Heart left ventricle (tissue), 16 donors: ENCODE measurements at places on chromosomes 6 and 20. TPM values are rescaled to one million over a fixed set of nuclear protein-coding genes. Genes with fewer than 3 reads are reported as not detected.

Gene SLC35F1
- polyA plus RNA-seq = 5.0 TPM

DNA sequence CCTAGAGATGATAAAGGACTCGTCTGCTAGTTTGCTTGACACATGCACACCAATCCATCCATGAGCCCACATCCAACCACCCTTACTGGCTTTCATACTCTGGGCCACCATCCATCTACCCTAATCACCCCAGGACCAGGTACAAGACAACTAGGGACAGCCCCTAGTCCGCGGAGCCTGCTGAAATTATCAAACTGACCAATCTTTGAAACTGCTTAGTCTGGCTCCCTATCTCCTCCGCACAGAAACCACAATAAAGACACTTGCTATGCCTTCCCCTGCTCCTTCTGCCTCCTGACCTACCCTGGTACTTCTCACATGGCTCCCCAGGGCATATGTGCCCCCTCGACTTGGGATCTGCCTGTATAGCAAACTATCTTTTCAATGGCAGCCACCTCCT is 33.1 kb downstream of the PXDC1 start:
- no peak for DNase-seq

DNA sequence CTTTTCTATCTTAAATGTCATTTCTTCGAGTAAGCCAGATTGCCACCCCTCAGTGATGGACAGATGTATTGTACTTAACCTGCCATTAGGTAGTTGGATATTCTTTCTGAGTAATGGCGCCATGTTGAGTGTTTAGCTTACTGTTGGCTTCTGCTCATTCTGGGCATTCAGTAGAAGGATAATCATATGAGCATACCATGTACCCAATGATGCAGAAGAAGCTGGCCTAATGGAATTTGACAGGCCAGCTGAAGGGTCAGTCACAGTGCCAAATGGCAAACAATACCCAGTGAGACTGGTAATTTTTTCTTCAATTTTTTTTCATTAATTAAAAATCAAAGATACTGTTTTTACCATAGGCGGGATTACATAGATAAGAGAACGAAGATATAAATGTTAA is 1010.8 kb upstream of the EYS start:
- no peak for DNase-seq

DNA sequence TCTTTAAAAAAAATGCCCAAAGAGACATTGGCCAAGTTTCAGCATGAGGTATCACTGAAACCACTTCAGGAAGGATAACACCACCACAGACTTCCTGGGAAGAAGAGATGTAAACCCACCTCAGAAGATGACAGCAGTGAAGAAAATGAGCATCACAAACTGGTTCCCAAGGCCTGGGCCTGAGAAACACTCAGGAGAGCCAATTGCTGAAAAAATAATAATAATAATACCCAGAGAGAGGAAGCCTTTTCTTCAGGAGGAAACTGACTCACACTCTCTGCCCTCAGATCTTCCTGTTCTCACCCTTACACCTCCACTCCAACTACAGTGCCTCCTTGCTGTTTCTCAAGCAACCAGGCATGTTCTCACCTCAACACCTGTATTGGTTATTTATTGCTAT is 68.1 kb upstream of the MAFB start:
- no peak for DNase-seq

Gene ULBP2
- 0.34 TPM for polyA plus RNA-seq

DNA sequence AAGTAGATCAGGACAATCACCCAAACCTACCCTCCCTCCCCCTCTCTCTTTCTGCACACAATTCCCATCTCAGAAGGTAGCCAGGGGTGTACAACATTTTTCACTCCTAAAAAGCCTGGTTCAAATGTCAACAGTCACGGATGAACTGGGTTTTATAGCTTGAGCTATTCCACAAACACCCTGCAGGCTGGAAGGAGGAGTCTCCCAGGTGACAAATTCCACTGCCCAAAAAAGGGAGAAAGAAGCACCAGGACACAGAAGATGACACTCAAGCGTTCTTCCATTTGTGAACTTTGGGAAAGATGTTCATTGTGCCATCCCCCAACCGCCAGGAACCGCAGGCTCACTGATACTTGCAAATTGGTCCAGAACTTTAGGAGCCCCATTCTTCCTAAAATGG is 111.5 kb upstream of the NFATC2 start:
- no peak for DNase-seq

DNA sequence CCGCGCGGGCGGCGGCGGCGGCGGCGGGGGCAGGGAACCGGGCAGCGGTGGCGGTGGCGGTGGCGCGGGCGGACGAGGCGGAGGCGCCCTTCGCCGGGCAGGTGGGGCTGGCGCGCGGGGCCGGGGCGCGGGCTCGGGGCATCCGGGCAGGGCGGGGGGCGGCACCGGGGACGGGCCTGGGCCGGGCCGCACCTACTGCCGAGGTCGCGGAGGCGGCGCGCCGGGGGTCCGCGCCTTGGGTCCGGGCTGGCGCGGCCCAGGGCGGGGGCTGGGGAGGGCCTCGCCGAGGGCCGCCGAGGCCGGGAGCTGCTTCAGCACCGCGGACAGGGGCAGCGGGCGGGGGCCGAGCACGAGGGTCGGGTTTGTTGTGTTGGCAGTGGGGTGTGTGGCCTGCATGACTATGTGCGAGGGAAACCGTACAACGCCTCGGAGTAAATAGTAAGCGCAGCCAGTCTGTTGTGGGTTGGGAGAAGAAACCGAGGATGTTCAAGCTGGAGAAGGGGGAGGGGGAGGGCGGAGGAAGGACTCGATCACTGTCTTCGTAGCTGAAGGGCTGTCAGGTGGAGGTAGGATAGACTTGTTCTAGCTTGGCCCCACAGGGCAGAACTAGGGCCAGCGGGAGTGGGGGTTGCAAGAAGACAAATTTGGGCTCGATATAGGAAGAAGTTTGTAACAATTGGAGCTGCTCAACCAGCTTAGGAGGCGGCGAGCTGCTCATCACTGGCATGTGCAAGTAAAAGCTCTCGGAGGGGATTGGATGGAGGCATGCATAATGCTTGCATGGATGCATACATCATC is 593 bp downstream of the MMP24 start:
- peak; percentile 36 for DNase-seq

DNA sequence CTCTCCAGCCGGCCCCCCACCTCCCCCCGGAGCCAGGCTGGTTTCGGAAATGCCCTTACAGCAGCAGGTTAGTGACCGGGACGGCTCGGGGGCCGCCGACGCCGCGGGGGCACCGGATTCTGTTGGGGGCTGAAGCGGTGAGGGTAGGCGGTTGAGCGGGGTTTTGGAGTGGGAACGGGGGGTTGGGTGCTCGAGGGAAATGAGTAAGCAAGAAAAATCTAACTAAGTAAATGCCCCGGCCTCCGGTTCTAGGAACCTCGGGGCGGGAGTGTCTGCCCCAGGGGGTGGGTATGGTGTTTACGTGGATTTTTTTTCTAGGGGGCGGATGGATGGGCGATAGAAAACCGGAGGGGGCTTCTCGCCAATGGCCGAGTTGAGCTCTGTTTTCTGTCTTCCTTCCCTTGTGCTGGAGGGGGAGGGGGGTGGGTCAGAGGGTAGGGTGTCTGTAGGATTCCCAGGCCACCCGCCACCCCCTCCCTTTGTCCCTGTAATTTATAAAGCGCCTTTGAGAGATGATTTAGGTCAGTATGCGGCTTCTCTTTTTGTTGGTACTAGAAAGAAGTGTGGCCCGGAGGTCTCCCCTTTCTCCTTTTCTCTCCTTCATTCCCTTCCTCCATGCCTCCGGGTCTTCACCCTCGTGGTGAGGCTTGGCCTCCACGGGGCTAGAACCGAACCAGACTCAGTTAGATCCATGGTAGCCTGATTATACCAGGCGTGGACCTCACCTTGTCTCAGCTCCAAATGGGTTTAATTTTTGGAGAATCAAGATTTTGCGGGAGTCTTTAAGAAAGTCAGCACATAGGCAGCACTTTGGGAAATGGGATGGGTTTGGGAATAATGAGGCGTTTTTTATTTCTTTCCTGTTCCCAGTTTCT is 2.3 kb downstream of the E2F3 start:
- DNase-seq = no peak

DNA sequence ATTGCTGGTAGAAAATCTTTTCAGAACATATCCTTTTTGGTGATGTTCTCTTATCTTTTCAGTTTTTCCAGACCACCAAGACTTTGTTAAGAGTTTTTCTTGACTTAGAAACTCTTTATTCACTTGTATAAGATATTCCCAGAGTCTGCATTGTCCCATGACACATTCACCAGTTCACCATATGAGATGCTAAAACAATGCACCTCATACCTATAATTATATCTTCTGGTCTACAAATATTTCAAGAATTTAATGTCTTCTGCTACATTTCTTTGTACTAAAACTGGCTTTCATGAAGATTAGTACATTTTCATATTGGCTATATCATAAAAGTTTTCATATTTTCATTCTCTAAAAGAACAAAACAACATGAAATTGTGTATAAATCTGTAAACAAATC is 111.3 kb downstream of the ADGRG6 start:
- no peak for DNase-seq

DNA sequence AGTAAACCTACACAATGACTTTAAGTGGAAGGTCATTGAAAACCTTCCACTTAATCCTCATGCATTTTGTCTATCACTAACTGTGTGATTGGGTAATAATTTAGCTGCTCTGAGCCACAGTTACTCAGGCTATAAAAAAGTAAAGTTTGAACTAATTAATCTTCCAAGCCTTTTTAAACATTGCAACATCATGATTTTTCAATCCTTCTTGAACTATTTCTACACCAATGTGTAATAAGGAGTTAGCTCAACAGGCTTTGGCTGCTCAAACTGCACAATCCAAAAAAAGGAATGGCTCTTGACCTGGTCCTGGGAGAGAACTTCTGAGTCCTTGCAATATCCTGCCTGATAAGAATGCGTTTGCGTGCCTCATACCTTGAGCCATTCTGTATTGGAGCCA is 34.8 kb upstream of the FILIP1 start:
- no peak for DNase-seq

Gene CDH4
- polyA plus RNA-seq = 0.04 TPM

Gene NOTCH4
- 32.8 TPM for polyA plus RNA-seq

DNA sequence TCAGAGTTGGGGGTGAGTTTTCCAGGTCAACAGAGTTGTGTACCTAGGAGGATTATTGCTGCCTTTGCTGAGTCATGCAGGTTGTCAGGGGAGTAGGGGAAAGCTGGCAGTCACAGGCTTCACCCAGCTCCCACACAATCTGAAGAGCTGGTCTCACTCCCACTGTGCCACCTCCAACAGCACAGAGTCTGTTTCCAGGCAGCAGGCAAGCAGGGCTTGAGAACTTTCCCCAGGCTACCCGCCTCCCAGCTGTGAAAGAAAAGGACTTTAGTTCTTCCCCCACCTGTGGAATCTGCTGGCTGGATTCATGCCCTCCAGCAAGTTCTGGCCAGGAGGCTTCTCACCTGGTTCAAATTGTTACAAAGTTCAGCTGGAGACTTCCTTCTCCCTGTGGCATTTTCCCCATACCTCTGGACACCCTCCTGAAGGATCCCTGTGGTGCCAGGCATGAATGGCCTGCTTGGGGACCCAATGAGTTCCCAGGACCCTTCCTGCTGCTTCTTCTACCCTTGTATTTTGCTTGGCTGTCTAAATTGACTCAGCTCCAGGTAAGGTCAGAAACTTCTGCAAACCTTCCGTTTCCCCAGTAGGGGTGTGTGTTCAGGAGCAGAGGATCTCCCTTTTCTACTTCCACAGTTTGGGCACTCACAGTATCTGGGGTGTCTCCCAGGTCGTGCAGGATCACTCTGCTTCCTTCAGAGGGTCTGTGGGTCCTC is 378.1 kb upstream of the MAN1A1 start:
- no peak for DNase-seq

Gene HLA-DOA
- 1.2 TPM for polyA plus RNA-seq

DNA sequence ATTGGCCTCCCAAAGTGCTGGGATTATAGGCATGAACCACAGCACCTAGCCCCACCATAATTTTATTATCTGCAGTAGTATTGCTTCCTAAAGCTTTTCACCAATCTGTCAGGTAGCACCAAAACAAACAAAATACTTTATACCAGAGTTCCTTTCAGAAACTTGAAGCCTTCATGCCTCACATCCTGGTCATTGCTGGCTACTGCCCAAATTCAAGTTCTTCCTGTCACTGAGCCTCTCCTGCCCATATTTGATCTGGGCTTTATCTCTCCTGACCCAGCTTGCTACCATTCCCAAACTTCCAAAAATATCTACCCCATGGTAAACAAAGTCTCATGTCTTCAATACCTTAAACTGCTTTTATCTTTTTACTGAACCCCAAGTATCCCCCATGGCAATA is 34.9 kb upstream of the DST start:
- DNase-seq = no peak
